Suprapubic skin (tissue), 4 donors: ENCODE measurements at places on chromosomes 5 and 9. TPM values are rescaled to one million over a fixed set of nuclear protein-coding genes. Genes with fewer than 3 reads are reported as not detected.

VCAN gene
- 30.3 TPM for total RNA-seq

SLC1A1 gene
- 2.4 TPM for total RNA-seq

FOXD1 gene
- not detected for total RNA-seq

GMCL2 gene
- total RNA-seq = not detected

ALDH7A1 gene
- 55.2 TPM for total RNA-seq

NR2F1 gene
- 0.68 TPM for total RNA-seq

LOX gene
- total RNA-seq = 20.2 TPM

PCA3 gene
- not detected for total RNA-seq

LRRC70 gene
- total RNA-seq = 1.8 TPM

PIP5K1B gene
- total RNA-seq = 7.8 TPM

TMC1 gene
- not detected for total RNA-seq

HMMR gene
- 3.7 TPM for total RNA-seq

FBN2 gene
- total RNA-seq = 0.81 TPM

BOD1 gene
- 46.3 TPM for total RNA-seq

CXCL14 gene
- total RNA-seq = 288 TPM

SEMA6A gene
- total RNA-seq = 19.4 TPM

DMRT2 gene
- 0.60 TPM for total RNA-seq

WDR36 gene
- 22.7 TPM for total RNA-seq

SLC12A2 gene
- total RNA-seq = 330 TPM

ENTR1 gene
- 55.4 TPM for total RNA-seq

CARD6 gene
- 3.9 TPM for total RNA-seq

GCNT1 gene
- total RNA-seq = 1.0 TPM

IRX2 gene
- 27.2 TPM for total RNA-seq

PWWP2A gene
- 42.3 TPM for total RNA-seq

FOXD4L6 gene
- not detected for total RNA-seq

F12 gene
- 18.4 TPM for total RNA-seq

LECT2 gene
- total RNA-seq = not detected

NTRK2 gene
- total RNA-seq = 9.5 TPM

C5orf52 gene
- not detected for total RNA-seq

PPP2R2B gene
- total RNA-seq = 1.2 TPM

MEF2C gene
- total RNA-seq = 10.2 TPM

GCNT4 gene
- 3.1 TPM for total RNA-seq

PCDHGB4 gene
- total RNA-seq = 4.4 TPM

GPR150 gene
- not detected for total RNA-seq

DAB2 gene
- total RNA-seq = 7.1 TPM

DNAH5 gene
- 0.21 TPM for total RNA-seq

FBP1 gene
- 12.1 TPM for total RNA-seq

SVEP1 gene
- 7.6 TPM for total RNA-seq

PDLIM4 gene
- total RNA-seq = 110 TPM

ADAMTS2 gene
- 5.1 TPM for total RNA-seq

RNF183 gene
- total RNA-seq = 2.0 TPM

CCDC192 gene
- total RNA-seq = 0.70 TPM

ENTPD8 gene
- not detected for total RNA-seq

RAPGEF6 gene
- 17.8 TPM for total RNA-seq

OR1Q1 gene
- not detected for total RNA-seq

CNOT6 gene
- total RNA-seq = 17.8 TPM

GTF2H2C gene
- 18.5 TPM for total RNA-seq

ERAP2 gene
- total RNA-seq = 10.0 TPM

SOHLH1 gene
- total RNA-seq = not detected

PRRT1B gene
- total RNA-seq = not detected

GLRA1 gene
- total RNA-seq = not detected

ST8SIA4 gene
- total RNA-seq = 0.44 TPM

KIF4B gene
- not detected for total RNA-seq

LHX3 gene
- total RNA-seq = 0.26 TPM

BTNL8 gene
- not detected for total RNA-seq

CHSY3 gene
- 2.1 TPM for total RNA-seq
